ENCODE measurements at places on chromosomes 6 and 20. TPM values are rescaled to one million over a fixed set of nuclear protein-coding genes. Genes with fewer than 3 reads are reported as not detected.

GRCh38 chr6:149895048-149895590 lies 2.8 kb downstream of the RAET1E start:
- peak; percentile 67 for DNase-seq

GRCh38 chr6:69958978-69959377 lies 92.6 kb downstream of the COL19A1 start:
- no peak for DNase-seq

DNA sequence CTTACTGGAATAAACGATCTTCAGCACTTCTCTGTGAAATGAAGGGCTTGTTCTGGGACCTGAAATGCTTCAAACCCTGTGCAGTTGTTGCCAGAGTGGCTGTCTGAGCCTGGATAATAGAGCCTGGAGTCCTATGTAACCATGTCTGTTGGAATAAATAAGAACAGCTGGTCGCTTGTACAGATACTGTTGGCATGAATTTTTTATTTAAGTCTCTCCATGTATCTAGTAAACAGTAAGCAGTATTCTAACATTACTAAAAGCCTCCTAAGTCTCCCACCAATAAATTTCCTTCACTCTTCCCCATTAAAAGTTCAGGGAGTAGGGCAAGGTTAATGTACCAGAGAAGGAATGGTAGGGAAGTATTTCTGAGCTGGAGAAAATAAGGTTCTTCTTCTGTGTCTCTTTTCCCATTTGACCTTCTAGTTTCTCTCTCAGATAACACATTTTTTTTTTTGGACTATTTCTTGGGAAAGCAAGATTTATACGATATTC lies 227.5 kb downstream of the PRL start:
- no peak for DNase-seq

The FAM50B gene
- total RNA-seq: 19.1 TPM

DNA sequence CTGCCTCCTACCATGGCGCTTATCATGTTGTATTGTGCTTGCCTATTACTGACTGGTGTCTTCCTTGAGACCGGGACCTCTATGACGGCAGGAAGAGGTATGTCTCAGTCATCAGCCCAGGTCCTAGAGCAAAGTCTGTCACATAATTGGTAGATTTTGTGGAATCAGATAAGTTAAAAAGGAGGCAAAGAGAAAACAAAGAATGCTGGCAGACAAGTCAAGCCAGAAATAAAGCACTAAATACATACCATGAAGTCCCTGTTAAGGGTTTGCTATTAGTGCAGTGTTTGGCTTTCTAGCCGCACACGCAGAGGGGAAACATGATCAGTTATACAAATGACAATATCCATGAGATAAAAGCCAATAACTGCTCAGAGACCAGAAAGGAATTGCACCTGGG lies 6.0 kb downstream of the TOMM34 start:
- DNase-seq: no peak

The THEMIS gene
- not detected for total RNA-seq

The RFX6 gene
- total RNA-seq: not detected

DNA sequence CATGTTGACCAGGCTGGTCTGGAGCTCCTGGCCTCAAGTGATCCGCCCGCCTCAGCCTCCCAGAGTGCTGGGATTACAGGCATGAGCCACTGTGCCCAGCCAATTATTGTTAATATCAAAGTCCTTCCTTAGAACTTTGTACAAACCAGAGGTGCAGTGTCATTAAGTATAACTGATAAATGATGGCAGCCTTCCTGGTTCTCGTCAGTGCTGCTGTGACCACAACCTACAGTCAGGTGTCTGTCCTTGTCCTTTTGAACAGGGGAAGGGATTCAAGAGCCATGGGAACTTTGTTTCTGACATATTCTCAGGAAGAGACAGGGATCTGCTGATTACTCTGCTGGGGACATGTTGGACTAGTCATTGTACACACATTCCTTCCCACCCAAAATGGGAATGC lies 103.2 kb upstream of the TIAM2 start:
- DNase-seq: no peak

GRCh38 chr20:48012401-48012974 lies 227.2 kb upstream of the SULF2 start:
- DNase-seq: no peak

DNA sequence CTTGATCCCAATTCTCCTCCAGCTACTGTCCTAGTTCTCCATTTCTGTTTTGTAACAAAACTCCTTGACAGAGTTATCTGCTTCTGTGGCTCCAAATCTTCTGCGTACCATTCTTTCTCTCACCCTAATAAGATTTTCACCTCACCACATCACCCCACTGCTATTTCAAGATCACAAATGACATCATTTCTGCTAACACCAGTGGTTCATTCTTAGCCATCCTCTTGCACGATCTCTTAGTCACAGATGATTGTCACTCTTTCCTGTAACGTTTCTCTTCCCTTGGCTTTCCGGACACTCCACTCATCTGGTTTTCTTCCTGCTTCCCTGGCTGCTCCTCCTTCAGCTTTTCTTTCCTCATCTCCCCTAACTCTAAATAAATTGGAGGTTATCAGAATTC lies 56.8 kb upstream of the FABP7 start:
- no peak for DNase-seq

GRCh38 chr6:157755746-157756411 lies 67.2 kb upstream of the SNX9 start:
- DNase-seq: no peak

The MUC21 gene
- total RNA-seq: not detected

DNA sequence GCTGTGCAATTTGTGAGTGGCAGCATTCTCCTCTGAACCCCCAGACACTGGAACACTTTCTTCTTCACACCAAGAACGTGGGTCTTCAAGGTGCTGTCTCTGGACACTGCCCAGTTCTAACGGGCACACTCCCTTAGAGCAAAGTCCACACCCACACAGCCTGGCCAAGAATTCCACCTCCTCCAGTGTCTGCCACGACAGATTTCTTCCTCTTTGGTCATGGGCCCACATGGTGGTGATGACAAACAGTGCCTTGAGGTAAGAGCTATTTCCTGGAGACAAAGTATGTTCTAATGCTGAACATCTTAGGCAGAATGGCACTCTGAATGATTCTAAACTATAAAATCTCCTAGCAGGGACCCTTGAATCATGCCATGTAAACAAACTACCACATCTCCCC lies 25.5 kb upstream of the SSTR4 start:
- DNase-seq: no peak

The CNR1 gene
- total RNA-seq: 1.1 TPM

DNA sequence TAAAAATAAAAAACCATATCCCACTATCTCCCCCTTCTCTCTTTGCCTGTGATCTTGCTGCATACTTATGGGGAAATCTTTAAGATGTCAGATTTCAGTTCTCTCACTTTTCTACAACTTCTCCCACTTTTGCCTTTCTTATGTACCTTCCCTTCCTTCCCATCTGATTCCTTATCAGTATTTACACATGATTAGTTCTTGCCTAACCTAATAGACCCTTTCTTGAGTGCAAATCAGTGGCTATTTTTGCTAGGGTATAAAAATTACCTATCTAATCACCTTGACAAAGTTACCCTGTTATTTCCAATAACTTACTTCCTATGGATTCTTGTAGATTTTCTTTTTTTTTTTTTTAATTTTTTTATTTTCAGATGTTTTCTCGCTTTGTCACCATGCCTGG lies 75.7 kb downstream of the PTPRA start:
- no peak for DNase-seq

GRCh38 chr6:26120807-26121140 lies 33.5 kb downstream of the HFE start:
- no peak for DNase-seq

The SGK2 gene
- total RNA-seq: 3.1 TPM

DNA sequence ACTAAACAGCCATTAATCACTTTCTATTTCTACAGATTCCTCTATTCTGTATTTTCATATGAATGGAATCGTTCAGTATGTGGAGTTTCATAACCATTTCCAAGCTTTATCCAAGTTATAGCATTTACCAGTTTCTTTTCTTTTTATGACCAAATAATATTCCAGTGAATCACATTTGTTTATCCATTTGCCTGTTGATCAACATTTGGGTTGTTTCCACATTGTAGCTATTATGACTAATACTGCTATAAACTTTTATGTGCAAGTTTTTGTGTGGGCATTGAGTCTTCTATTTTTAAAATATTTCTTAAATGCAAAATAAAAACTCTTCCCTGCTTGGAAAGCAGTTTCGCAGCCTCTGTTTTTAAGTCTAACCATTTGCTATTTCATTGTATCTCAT lies 336.4 kb upstream of the OPRM1 start:
- no peak for DNase-seq
